ENCODE measurements at places on chromosomes 7 and 10.

DNA sequence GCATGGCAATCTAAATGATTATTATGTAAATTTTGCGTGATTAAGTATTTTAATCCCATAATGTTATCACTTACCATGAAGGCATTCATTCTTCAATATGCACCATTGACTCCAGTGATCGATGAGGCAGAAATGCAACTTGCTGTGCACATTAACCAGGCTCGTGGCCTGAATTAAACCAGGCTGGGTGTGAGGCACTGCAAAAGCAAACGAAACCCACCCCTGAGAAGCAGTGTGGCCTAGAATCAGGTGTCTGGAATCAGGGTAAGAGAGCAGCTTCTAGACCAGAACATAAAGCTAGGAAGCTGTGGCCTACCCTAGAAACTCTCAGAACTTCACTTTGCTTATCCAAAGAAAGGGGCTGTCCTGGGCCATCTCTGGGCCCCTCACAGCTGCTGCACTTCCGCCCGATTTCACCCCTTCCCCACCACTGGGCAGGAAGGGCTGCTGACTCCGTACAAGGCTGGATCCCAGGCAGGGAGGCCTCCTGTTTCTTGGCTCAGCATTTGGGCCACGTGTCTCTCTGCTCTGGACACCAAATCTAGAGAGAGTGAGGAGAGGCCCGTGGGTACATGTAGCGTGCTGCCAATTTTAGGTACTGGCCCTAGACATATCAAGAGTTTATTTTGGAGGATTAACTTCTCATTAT is 4.4 kb downstream of the PTPRE start:
- DNase-seq = no peak

GRCh38 chr10:123577921-123578461 is 88.2 kb upstream of the GPR26 start:
- no peak for DNase-seq

DNA sequence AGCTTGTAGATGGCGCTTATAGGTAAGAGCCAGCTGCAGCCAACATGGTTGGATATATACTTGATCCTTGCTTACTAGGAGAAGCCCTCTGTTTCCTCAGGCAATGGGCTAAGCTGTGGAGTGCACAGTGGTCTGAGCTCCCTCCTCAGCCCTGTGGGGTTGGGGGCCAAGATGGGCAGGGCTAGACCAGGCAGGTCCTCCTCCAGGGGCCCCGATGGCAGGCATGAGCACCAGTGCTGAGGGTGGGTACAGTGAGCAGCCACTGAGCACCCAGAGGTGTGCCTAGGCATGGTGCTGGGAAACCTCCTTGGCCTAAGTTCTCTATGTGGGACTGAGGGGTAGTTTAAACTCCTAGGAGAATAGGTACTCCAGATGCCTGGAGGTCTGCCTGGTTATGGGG is 680.2 kb downstream of the SUGCT start:
- DNase-seq = no peak

DNA sequence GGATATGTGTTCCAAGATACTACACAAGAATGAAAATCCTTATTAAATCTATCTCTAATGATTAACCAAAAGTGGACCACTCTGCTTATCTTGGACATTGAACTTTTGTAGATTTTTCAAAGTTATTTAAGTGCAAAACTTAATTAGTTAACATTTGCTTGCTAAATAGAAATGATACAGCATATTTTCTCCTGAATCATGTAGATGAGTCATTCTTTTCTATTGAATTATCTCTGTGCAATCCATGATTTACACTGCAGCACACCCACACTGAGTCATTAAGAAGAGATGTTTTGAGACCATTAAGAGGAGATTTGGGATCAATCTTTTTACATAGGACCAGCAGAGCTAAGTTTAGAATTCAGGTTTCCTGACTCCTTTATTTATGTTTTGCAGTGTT is 6.6 kb upstream of the ABCC2 start:
- no peak for DNase-seq

GRCh38 chr10:60086421-60086820 is 180.1 kb upstream of the CCDC6 start:
- DNase-seq = no peak

DNA sequence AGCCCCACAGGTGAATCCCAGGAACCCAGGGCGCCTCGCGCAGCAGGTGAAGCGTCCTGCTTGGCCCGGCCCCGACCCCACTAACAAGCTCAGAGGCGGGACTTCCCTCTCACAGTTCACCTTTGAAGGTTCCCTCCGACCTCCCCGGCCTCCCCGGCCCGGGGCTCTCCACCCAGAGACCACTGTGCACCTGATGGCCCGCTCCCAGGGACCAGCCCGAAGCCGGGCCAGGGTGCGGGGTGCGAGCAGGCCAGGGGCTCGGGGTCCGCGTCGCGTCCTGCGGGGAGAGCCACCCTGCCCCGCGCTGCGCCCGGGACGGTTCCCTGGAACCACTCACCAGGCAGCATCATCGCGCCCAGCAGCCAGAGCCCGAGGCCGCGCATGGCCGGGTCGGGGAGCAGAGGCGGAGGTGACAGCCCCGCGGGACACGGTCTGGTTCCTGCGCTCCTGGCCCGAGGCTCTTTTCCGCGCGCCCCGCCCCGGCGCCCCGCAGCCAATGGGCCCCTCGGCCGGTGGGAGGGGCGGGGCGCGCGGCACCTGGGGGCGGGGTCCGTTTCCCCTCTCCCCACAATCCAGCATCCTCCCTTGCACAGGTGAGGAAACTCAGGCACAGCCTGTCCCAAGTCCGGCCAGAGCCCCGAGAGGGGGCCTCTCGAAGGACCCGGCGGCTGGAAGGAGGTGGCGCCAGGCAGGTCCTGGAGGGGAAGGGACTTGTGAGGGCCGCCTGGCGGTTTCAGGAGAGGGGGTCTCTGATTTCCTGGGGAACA is at the start of gene ADAM8:
Gene ADAM8 (minus strand): TSS at position 434 of the 767 bp plus-strand sequence. CDS start 51 bp downstream, at position 383.
- peak; percentile 72 for DNase-seq

DNA sequence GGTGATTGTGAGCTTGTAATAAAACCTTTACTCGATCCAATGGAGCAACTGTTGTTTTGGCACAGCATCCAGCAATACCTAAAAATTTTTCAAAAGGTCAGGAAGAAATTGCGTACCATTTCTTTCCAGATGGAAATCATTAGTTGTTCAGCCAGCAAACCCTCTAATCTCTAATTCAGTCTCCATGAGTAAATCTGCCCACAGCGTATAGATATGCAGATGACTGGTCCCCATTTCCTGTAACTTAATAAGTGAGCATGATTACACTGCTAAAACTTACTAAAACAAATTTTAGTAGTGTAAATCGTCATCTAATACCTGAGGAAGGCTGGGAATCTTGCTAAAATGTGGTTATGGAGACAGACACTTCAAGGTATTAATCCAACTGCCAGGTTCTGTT is 10.6 kb downstream of the SLC25A16 start:
- no peak for DNase-seq

GRCh38 chr10:88557658-88558057 is 25.5 kb downstream of the RNLS start:
- no peak for DNase-seq

Measured in ecto neural progenitor cell (in vitro differentiated cells).